ENCODE measurements at places on chromosomes 1 and 21.

DNA sequence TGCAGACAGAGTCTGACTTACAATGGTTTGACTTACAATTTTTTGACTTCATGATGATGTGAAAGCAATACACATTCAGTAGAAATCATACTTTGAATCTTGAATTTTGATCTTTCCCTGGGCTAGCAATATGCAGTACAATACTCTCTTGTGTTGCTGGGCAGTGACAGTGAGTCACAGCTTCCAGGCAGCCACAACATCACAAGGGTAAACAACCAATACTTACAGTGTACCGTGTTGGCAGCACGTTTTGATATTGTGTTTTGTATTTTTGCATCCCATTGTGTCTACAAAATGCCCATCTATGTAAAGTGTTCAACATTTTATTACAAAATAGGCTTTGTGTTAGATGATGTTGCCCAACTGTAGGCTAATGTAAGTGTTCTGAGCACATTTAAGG lies 150.9 kb downstream of the NTMT2 start:
- no peak for DNase-seq

- no peak for DNase-seq
These were observed 17.9 kb upstream of the THEM5 start for GRCh38 chr1:151871284-151872030.

DNA sequence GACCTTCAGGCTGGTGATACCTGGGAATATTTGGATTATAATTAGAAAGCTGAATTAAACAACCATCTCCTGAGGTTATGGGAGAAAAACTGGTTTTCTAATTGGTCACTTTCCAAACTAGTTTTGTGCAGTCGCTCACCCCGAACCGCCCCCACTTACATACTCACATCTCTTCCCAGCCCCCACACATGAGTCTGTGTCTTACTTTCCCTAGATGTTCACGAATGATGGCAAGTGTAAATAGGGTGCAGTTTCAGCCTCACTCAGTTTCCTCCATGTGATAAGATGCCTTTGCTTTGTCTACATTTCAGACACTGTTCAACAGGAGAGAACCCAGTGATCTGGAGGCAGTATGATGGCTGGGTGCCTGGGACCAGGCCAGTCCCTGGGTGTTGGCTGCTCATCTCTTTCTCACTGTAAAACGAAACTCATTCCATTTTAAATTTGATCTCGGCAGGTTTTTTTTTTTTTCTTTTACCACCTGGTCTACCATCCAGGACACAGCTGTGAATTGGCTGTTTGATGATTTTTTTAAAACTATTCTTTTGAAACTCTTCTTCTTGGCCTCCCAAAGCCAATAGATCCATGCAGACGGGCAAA lies 164.3 kb upstream of the RAB4A start:
- no peak for DNase-seq

- no peak for DNase-seq
These were observed 176.9 kb upstream of the FMN2 start for GRCh38 chr1:239914751-239915231.

GRCh38 chr1:163655565-163655964 lies 333.8 kb downstream of the NUF2 start:
- no peak for DNase-seq

GRCh38 chr1:16250524-16251251 lies 13.7 kb upstream of the CPLANE2 start:
- DNase-seq = no peak

GRCh38 chr1:112332176-112333150 lies 63.6 kb upstream of the CTTNBP2NL start:
- DNase-seq = no peak

DNA sequence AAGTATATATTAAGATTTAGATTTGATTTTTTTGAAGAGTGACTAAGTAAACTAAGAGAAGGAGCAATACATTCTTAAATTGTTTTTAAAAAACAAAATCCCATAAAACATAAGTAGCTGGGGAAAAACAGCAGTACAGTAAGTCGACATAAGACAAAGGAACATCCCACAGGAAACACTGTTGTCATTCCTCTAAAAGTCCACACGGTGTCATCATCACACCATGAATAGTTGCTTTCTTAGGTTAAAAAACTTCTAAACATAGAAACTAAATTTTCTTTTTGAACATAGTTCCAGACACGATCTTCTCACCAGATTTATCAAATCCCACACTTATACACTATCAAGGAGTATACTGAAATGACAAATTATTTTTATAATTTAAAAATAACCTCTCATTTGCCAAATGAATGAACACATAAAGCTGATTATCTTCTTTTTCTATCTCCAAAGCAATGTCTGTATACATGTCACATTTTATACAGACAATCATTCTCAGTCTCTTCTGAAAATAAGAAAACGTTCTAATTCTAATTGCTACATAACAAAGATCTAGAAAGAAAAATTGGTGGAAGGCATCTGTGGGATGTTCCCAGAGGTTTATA lies 15.8 kb downstream of the ODF2L start:
- no peak for DNase-seq

DNA sequence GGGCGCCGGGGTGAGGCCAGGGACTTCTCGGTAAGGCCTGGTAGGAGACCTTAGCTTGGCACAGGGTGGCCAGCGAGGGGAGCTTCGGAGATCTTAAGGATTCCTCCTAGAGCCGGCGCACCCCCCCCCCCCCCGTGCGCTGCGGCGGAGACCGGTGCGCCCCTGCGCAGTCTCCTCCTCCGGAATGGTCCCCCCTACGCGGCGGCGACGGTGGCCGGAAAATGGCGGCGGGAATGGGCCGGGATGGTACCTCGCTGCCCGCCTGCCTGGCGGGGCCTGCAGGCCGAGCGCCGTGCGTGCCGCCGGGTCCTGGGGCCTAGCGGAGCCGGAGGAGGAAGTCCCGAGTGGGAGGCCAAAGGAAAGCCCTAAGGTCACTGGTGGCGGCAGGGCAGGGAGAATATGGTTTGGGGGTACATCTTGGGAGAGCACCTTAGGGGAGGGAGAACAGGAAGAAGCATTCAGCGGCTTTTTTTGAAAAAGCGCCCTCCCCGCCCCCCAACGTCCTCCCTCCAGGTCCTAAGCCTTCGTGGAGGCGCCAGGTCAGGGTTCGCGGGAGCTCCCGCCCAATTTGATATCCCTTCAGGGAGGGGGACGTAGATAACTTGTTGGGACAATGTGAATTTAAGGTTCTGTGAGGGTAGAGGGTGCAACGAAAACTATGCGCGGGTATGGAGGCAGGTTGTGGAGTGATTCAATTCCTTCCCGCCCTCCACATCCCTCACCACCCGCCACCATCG lies 429 bp downstream of the SRRM1 start:
- no peak for DNase-seq

- no peak for DNase-seq
These were observed 2.6 kb upstream of the TOR3A start for GRCh38 chr1:179079113-179079761.

DNA sequence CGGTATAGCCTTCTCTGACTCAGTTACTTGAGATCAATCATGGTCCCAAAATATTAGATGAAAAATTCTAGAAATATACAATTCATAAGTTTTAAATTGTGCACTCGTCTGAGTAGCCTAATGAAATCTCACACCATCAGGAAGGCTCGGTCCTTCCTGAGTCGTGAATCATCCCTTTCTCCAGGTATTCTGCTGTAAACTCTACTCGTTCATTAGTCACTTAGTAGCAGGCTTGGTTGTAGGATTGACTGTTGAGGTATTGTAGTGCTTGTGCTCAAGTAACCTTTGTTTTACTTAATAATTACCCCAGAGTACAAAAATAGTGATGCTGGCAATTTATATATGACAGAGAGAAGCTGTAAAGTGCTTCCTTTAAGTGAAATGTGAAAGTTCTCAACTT lies 238.7 kb downstream of the OLFM3 start:
- no peak for DNase-seq

DNA sequence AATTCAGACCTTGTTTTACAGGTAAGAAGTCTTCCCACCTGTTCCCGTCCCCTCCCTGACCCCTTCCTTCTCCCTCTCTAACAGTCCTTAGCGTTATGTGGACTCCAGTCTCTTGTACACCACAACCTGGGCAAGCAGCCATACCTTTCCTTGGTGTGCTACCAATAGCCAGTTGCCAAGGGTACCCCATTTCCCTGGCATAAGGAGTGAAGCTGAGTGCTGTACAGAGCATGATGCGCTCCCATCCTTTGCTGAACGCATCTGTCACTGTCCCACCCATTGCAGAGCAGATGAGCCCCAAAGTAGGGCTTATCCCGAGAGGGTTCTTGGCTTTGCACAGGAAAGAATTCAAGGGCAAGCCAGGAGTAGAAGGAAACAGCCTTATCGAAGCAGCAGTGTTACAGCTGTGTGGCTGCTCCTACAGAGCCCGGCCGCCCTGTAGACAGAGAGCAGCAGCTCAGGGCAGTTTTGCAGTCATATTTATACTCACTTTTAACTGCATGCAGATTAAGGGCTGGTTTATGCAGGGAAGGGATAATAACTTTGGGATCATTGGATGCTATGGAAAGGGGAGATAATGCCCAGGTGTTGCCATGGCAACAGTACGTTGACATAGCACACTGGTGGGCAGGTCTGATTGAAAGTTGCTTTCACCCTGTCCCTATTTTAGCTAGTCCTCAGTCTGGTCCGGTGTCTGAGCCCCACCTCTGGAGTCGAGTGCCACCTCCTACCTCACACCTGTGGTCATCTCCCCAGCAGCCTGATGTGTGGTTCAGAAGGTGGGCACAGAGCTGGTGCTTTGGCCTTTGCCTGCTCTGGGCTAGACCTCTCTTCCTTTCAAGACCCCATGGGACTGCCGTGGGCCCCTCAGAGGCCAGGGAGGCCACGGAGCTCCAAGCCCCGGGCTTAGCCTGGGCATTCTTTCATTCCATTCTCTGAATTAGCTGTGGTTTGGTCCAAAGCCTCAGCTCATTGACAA lies 5.1 kb downstream of the FHAD1 start:
- no peak for DNase-seq

DNA sequence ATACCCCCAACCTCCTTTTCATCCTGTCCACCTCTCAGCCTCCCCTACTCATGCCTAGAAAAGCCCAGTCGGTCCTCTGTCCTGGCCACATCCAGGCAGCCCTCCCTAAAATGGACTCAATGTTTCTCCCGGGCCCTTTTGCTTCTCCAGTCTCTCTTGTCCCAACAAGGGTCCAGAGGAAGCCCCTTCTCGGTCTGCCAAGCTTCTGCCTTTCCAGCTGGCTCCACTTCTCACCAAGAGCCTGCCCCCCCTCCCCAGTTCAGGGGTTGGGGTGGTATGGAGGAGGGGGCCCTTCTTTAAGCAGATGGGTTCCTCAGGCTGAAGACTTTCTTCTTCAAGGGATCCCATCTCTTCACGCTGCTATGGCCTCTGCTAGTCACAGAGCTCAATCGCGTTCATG lies 23.9 kb downstream of the RAB7B start:
- no peak for DNase-seq
